ENCODE measurements at places on chromosomes 5 and 9. TPM values are rescaled to one million over a fixed set of nuclear protein-coding genes. Genes with fewer than 3 reads are reported as not detected.

Gene GAS1
- 2.4 TPM for total RNA-seq

Gene SLC4A9
- total RNA-seq, result not detected

Gene DROSHA
- 38.7 TPM for total RNA-seq

Gene DMAC1
- 9.3 TPM for total RNA-seq

Gene FAM114A2
- total RNA-seq, result 29.7 TPM

Gene RASEF
- under 0.01 TPM for total RNA-seq

Gene RNF180
- total RNA-seq, result 4.9 TPM

Gene TMEM171
- 0.77 TPM for total RNA-seq

Gene FAM221B
- total RNA-seq, result not detected

Gene ENTPD2
- not detected for total RNA-seq

Gene SUSD3
- not detected for total RNA-seq

Gene PDGFRB
- 10.4 TPM for total RNA-seq

Gene GAPT
- total RNA-seq, result not detected

Gene ADAMTSL1
- total RNA-seq, result 3.9 TPM

Gene LAMC3
- total RNA-seq, result 1.5 TPM

Gene KCNIP1
- 65.1 TPM for total RNA-seq

Gene TPPP
- 0.11 TPM for total RNA-seq

Gene SLC36A2
- total RNA-seq, result not detected

Gene GABRA1
- total RNA-seq, result not detected

Gene TCF7
- total RNA-seq, result 0.11 TPM

Gene LCN12
- total RNA-seq, result 0.11 TPM

Gene PRDM9
- total RNA-seq, result not detected

Gene TAF1L
- total RNA-seq, result under 0.01 TPM

Gene PNPLA7
- total RNA-seq, result 0.65 TPM

Gene LCN2
- not detected for total RNA-seq

Gene MEF2C
- 220 TPM for total RNA-seq

Gene FIBCD1
- total RNA-seq, result not detected

Gene C9orf40
- total RNA-seq, result 2.1 TPM

Gene WDR31
- 0.54 TPM for total RNA-seq

Gene CDH6
- not detected for total RNA-seq

Gene OR1Q1
- total RNA-seq, result not detected

Gene CCNJL
- 6.6 TPM for total RNA-seq

Gene RLN2
- 1.4 TPM for total RNA-seq

Gene SHISAL2B
- total RNA-seq, result not detected

Gene IFNA13
- not detected for total RNA-seq

Gene OSMR
- total RNA-seq, result 6.9 TPM

Gene IL4
- not detected for total RNA-seq

Gene C1QTNF2
- total RNA-seq, result 0.11 TPM

Gene C9orf50
- total RNA-seq, result not detected

Gene NDST1
- total RNA-seq, result 21.7 TPM

Gene DND1
- 0.09 TPM for total RNA-seq

Gene RASGRF2
- total RNA-seq, result 41.7 TPM

Gene LURAP1L
- 0.69 TPM for total RNA-seq

Gene EPB41L4A
- 39.6 TPM for total RNA-seq

Gene CATSPER3
- total RNA-seq, result under 0.01 TPM

Gene C5orf34
- total RNA-seq, result 1.3 TPM

Gene SOX30
- total RNA-seq, result not detected

Gene CYLC2
- not detected for total RNA-seq

Gene PDE6A
- 0.11 TPM for total RNA-seq

Gene FYB1
- total RNA-seq, result not detected

Gene MARCHF11
- total RNA-seq, result not detected

Gene TICAM2
- 0.43 TPM for total RNA-seq

Gene LCN10
- total RNA-seq, result not detected

Gene ZNF79
- 9.5 TPM for total RNA-seq

Gene FLT4
- 533 TPM for total RNA-seq

Gene GHR
- 5.1 TPM for total RNA-seq

Gene RLN1
- total RNA-seq, result not detected

Gene IFNA10
- not detected for total RNA-seq
